ENCODE measurements at places on chromosomes 4 and X.

- no peak for DNase-seq
These were observed 110.3 kb upstream of the ZXDB start for GRCh38 chrX:57481514-57481913.

GRCh38 chr4:95360906-95361695, 187.7 kb downstream of the UNC5C start:
- no peak for DNase-seq

DNA sequence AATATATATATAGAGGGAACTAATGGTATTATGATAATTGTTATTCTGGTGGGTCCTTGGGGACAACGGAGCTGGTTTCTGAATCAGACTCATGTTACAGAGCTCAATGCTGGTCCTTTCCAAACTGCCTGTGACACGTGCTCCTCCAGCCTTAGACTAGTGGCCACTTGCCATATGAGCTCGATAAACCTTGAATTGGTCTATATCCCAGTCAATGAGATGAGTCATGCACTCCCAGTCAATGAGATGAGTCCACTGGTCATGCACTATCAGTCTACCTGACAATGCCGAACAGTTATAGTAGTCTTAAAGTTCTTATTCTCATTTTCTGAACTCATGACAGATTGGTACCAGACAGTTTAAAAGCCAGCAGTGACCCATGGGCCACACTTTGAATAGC, 325.2 kb downstream of the LDB2 start:
- no peak for DNase-seq

DNA sequence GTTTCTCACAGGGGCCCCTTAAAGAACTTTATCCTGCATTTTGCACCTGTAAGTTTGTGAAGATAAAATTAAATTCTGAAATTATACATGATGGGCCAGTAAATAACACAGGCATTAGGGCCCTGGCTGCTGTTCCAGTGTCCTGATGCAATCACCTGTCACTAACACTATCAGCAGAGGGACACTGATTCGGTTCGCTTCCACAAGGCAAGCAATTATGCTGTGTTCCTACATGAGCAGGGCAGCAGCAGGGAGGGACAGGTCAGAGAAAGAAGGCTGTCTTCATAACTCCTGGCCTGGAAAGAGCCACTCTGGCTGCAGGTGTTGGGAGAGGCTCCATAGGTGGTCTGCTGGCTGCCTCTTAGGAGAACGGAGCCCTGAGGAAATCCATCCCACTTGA, 487.3 kb downstream of the MID1IP1 start:
- DNase-seq: no peak

All from stimulated activated CD4-positive, alpha-beta T cell treated with anti-CD3 and anti-CD28 coated beads, Interleukin-2, amount 100 ng/mL, for 24 hours (primary cell).